ENCODE measurements at places on chromosomes 7 and 10. TPM values are rescaled to one million over a fixed set of nuclear protein-coding genes. Genes with fewer than 3 reads are reported as not detected.

C10orf67 gene
- not detected for total RNA-seq

CACNA2D1 gene
- 7.6 TPM for total RNA-seq

NRG3 gene
- 10.7 TPM for total RNA-seq

ASZ1 gene
- total RNA-seq, result not detected

TM9SF3 gene
- total RNA-seq, result 86.7 TPM

AKR1B15 gene
- total RNA-seq, result not detected

DNA sequence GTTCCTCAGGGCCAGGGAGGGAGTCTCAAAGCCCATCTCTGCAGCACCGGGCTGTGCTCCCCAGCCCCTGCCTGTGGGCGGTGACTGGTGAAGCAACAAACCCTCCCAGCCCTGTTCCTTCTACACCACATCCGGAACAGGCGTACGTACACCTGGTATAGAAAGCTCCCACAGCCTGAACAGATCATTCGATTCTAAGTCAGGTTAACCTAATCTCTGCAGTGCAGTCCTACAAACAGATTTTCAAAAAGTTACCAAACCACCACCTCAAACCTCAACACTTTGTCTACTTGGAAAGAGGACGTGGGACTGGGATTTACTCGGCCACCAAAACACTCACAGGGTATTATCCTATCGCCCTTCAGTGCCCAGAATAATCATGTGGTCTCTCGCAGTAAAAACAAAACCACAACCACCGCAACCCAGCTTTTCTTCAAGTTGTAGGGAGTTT is 238.4 kb downstream of the DIP2C start:
- DNase-seq, result no peak

- DNase-seq, result no peak
Measured at GRCh38 chr7:149228831-149229471, 10.5 kb upstream of the ZNF212 start.

- peak; percentile 43 for DNase-seq
Measured at GRCh38 chr7:80760292-80760691, 121.8 kb downstream of the CD36 start.

DNA sequence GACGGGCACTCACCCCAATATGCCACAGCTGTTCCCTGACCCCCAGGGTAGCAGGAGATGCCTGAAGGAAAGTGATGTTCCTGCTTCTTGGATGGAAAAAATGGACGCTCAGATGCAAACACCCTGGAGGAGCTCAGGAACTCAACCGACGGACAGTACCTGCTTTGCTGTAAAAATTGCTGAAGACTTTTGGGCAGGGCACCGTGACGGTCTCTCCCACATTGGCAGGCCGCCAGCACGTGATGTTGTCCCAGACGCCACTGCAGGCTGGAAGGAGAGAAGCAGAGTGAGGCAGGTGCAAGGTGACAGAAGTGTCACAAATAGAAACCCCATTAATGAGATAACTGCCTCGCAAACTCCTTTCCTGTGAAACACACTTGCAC is 35.0 kb downstream of the VIPR2 start:
- DNase-seq, result no peak

DNA sequence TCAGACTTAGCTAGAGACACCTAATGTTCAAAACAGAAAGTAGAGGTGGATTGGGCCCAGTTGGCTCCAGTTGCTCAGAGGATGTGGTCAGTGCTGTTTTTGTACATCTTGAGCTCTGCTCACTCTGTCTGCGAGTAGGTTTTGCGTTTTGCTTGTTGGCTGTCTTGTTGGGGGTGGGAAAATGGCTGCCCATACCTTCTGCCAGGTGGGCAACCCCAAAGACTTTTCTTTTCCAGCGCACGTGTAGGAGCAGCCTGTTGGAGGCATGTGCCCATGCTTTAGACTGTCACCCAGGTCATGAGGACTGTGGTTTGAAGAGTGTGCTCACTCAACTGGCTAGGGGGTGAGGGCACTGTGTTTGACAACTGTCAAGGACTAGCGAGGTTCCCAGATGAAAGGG is 73.9 kb downstream of the KAT6B start:
- no peak for DNase-seq

- no peak for DNase-seq
Measured at GRCh38 chr10:73900064-73900463, 10.9 kb upstream of the PLAU start.

GRCh38 chr10:91349381-91349780 is 60.8 kb upstream of the HECTD2 start:
- DNase-seq, result no peak

GRCh38 chr10:86376403-86376802 is 9.8 kb upstream of the GRID1 start:
- no peak for DNase-seq

DNA sequence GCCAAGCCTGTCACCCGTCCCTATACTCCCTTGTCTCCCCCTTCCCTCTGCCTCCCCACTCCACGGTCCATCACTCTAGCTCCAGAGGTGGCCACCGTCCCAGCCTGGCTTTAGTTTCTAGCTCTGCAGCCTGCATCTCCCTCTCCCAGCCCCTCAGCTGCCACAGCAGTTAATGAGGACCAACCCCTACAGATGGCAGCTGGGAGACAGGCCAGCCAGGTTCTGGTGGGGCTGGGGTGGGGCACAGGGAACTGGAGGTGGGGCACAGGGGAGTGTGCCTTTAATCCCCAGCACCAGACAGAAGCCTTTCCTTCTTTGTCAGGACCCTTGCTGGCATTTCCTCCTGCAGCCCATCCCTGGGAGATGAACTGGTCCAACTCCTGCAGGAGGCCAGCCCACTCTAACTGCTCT is 21.1 kb downstream of the UNC5B start:
- DNase-seq, result no peak

- DNase-seq, result peak; percentile 77
Measured at GRCh38 chr7:25098096-25099046, 26.7 kb downstream of the CYCS start.

GRCh38 chr7:130887182-130887956 is 153.4 kb upstream of the KLF14 start:
- peak; percentile 90 for DNase-seq

DNA sequence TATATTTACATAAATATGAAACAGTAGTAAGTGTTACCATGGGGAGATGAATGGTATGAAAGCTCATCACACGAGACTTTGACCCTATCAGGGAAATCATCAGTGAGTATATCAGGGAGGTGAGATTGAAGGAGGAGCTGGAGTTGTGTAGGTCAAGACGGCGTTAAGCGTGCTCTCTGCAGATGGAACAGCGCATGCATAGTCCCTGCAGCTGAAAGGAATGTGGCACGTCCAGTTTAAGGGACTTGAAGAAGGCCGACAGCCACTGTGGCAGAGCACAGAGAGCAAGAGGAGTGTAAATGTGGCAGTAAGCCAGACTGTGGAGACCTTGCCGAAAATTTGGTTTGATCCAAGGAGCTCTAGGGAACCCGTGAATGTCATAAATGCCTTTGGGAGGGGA is 38.9 kb downstream of the POU6F2 start:
- DNase-seq, result no peak

- DNase-seq, result no peak
Measured at GRCh38 chr7:85449478-85449877, 262.6 kb upstream of the SEMA3D start.

DNA sequence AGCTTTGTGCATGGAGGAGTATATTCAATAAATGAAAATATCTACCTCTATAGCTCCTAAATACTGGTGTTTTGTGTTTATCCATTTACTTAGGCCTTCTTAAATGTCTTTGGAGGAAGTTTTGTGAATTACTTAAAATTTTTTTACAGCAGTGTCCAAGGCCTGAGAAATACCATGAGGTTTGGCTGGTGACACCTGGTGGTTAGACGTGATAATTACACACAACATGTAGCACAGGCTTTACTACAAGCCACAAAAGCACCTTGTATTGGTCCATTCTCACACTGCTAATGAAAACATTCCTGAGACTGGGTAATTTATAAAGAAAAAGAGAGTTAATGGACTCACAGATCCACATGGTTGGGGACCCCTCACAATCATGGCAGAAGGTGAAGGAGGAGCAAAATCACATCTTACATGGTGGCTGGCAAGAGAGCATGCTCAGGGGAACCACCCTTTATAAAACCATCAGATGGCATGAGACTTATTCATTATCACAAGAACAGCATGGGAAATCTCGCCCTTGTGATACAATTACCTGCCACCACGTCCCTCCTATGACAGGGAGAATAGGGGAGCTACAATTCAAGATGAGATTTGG is 20.6 kb downstream of the HYAL4 start:
- peak; percentile 81 for DNase-seq

GRCh38 chr7:92296880-92297445 is 51.2 kb downstream of the ANKIB1 start:
- DNase-seq, result no peak

GRCh38 chr10:101818872-101819633 is 809 bp upstream of the OGA start:
- DNase-seq, result no peak

- DNase-seq, result no peak
Measured at GRCh38 chr10:31723106-31723750, 205.4 kb downstream of the ARHGAP12 start.

- DNase-seq, result peak; percentile 79
Measured at GRCh38 chr10:60646966-60647796, 131.1 kb upstream of the CDK1 start.

DNA sequence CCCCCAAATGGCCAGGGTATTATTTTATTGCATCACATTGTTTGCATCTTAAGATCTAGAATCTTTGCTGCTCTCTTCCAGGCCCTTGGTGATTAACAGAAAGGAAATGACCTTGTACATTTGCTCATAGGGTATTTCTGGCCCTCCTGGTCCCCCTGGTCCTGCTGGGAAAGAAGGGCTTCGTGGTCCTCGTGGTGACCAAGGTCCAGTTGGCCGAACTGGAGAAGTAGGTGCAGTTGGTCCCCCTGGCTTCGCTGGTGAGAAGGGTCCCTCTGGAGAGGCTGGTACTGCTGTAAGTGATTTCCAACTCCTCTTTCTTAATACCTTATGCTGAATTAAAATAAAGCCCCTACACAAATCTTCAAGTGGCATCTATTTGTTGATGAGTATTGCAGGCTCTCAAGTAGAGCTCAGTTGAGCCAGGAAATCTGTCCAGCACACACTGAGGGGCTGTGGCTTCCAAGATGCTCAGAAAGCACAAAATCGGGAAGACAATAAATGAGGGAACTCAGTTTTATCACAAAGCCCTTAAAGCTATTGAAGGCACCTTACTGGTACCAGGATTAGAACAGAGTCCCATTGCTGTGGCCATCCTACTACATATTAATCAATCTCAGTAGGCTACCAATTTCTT is 28.2 kb downstream of the COL1A2 start:
- no peak for DNase-seq

GRCh38 chr7:152860310-152860709 is 100.8 kb downstream of the ACTR3B start:
- DNase-seq, result no peak

DNA sequence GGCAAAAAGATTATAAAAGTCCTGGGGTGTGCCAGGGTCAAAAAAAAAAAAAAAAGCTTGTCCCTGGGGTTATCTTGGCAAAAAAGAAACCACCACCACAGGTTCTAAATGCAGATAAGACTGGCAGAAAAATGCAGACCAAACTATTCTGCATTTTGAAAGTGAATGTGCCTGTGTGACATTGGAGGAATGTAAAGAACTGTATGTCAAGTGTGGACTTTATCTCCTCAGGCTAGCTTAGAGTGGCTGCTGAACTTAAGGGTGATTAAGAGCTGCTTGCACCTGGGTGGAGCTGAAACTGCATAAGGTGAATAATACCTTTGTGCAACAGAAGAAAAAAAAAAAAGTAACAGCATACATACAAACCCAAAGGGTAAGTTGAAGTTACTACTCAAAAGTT is 1.3 kb upstream of the NAPEPLD start:
- DNase-seq, result no peak

DNA sequence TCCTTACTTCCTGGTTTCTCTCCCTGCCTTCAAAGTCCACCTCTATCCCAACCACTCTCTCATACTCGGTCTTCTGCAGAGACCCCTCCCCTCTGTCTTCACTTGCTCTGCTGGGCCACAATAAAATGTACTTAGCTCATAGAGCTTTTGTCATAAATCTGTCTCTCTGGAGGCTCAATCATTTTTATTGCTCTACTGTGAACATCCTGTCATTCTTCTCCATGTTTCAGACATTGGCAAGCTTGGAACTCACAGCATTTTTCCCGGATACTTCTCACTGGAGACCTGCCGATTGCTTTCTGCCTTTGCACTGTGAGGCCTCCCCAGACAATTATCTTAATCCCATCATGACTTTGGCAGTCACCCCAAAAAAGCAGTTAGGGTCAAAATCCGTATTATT is 192.3 kb upstream of the ZMIZ1 start:
- DNase-seq, result peak; percentile 74

DNA sequence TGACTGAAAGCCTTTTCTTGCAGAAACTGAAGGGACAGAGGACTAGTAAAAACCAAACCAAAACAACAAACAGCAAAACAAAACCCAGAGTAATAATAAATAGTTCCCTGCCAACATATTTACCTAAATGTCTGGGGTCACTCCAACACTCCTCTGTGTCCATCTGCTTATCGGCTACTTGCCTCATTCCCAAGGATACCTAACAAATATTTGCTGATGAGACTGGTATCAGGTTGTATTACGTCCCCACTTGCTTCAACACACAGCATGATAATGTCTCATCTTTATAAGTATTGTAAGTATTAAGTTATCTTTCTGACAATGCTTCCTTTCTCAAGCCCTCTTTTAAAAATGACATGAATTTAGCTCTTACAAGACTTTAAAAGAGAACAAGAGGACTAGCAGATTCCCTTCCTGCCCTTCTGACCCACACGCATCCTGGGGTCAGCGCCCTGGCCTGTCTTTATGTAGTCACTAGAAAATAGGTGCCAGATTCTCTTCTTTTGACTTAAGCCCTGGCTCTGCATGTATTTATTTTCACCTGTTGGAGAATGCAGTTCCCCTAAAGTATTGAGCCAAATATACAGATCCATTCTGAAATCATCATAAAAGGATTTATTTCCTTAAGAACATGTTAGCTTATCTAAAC is 110.2 kb downstream of the SEM1 start:
- DNase-seq, result no peak

GRCh38 chr10:43415544-43415943 is 6.6 kb upstream of the HNRNPF start:
- no peak for DNase-seq

- DNase-seq, result no peak
Measured at GRCh38 chr7:19914866-19915265, 141.4 kb upstream of the TMEM196 start.

DNA sequence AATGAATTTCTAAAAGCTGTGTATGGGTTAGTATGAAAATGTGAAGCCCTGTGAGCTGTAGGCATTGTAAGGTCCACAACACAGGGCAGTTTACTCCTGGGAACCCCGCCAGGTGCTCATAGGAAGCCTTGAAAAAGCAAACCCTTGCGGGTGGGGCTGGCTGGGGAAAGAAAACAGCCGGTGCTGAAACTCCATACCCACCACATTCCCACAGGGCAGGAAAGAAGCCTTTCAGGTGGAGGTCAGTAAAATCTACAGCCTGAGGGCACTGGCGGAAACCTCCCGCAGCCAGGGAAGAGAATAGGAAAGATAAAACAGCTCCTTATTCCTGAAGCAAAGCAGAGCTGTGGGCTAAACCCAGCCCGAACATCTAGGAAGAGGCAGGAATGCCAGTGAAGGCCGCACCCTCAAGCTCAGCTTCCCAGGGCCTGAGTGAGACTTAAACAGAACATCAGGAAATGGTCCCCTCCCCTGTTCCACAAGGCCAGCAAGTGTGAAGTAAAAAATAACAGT is 34.7 kb downstream of the PODXL start:
- DNase-seq, result peak; percentile 71
